ENCODE measurements at places on chromosomes 3 and 15.

DNA sequence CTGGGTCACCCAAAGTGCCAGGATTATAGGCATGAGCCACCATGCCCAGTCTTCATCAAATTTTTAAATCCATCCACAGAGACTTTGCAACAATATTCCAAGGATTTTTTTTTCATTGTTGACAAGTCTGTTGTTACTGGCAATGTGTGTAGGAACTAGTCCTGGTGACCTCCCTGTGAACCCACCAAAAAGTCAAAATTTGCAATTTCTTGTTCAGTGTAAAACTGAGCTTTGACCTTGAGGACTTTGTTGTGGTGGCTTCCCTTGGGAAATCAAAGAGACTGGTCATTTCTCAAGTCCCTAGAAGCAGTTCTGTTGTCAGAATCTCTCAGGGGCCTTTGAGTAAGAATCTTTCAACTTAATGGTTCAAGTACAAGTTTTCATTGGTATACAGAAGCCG, 36.9 kb upstream of the COL8A1 start:
- DNase-seq = no peak

GRCh38 chr3:13506239-13506638, 26.1 kb downstream of the HDAC11 start:
- no peak for DNase-seq

GRCh38 chr3:99767291-99767690, 50.4 kb upstream of the CMSS1 start:
- DNase-seq = no peak

DNA sequence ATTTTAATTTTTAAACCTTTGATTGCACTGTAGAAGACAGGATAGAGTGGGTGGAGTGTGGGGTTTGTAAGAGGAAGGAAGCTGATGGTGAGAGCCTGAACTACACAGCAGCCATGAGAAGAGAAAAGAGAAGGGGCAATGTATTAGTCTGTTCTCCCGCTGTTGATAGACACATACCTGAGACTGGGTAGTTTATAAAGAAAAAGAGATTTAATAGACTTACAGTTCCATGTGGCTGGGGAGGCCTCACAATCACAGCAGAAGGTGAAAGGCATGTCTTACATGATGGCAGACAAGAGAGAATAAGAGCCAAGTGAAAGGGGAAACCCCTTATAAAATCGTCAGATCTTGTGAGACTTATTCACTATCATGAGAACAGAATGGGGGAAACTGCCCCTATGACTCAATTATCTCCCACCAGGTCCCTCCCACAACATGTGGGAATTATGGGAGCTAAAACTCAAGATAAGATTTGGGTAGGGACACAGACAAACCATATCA, 37.3 kb downstream of the STARD5 start:
- DNase-seq = no peak

All from stimulated activated CD8-positive, alpha-beta memory T cell treated with anti-CD3 and anti-CD28 coated beads, Interleukin-12 subunit alpha, Interleukin-12 subunit beta, amount 100 ng/mL, for 1 hour (primary cell).